ENCODE measurements at places on chromosomes 4 and X. TPM values are rescaled to one million over a fixed set of nuclear protein-coding genes. Genes with fewer than 3 reads are reported as not detected.

The ADH4 gene
- polyA plus RNA-seq = not detected

- no peaks in the 10 kb centered on the region for H3K27me3 ChIP-seq
- H3K4me3 ChIP-seq = no peak overlapping the region
- DNase-seq = no peak
- H3K4me1 ChIP-seq = peaks cover 16% of the 10 kb centered on the region
- H3K27ac ChIP-seq = no peak overlapping the region
- H3K36me3 ChIP-seq = no peaks in the 10 kb centered on the region
Measured at GRCh38 chr4:101141230-101141629, 206.1 kb downstream of the PPP3CA start.

The MAGEA2B gene
- not detected for polyA plus RNA-seq

DNA sequence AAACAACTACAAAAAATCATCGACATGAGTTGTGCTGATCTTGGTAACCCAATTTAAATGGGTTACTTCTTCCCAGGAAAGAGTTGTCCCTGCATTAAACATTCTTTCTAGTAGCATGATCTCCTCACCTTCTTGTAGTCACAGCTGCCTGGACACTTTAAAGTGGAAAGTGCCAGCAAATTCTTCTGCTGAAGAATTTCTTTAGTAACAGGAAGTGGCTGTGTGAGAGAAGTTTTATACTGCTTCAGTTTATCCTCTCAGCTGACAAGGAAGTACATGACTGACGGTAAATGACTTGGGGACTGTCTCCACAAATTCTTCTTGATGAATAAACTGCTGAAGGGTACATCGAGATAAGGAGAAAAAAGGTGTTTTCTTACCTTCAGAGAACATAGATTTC, 18.2 kb upstream of the TNIP3 start:
- no peak overlapping the region for H3K27ac ChIP-seq
- H3K27me3 ChIP-seq = no peaks in the 10 kb centered on the region
- H3K4me1 ChIP-seq = no peaks in the 10 kb centered on the region
- no peak for DNase-seq
- no peaks in the 10 kb centered on the region for H3K36me3 ChIP-seq

GRCh38 chr4:115664285-115664684, 550.9 kb upstream of the NDST4 start:
- DNase-seq = no peak
- H3K36me3 ChIP-seq = no peaks in the 10 kb centered on the region
- no peaks in the 10 kb centered on the region for H3K27me3 ChIP-seq
- H3K4me1 ChIP-seq = no peaks in the 10 kb centered on the region
- H3K27ac ChIP-seq = no peak overlapping the region

DNA sequence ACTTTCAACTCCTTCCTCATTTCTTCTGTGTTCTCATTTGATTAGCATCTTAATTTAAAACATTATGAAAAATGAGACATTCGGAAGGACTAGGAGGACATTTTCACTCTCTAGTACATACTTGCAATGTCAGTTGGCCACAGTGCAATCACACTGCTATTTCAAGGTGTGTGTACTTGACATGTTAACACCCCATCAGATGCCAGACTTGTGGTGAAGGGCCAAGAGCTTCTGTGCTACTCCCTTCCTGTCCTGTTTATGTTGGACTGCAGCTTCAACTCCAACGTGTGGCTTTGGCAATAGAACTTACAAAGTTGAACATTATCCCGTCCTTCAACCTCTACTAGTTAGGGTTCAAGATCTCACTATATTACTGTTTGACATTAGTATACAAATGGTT, 221.0 kb downstream of the PALLD start:
- no peaks in the 10 kb centered on the region for H3K36me3 ChIP-seq
- H3K4me3 ChIP-seq = no peak overlapping the region
- no peaks in the 10 kb centered on the region for H3K27me3 ChIP-seq
- no peak for DNase-seq
- H3K4me1 ChIP-seq = peaks cover 3% of the 10 kb centered on the region

The TLR10 gene
- polyA plus RNA-seq = 0.05 TPM

GRCh38 chrX:44306356-44306755, 37.1 kb downstream of the EFHC2 start:
- no peak overlapping the region for H3K4me3 ChIP-seq
- H3K4me1 ChIP-seq = peaks cover 4% of the 10 kb centered on the region
- peak overlapping the region; percentile 37 for H3K27ac ChIP-seq
- no peaks in the 10 kb centered on the region for H3K27me3 ChIP-seq
- DNase-seq = peak; percentile 38

GRCh38 chr4:168743601-168744000, 246.7 kb downstream of the PALLD start:
- no peaks in the 10 kb centered on the region for H3K36me3 ChIP-seq
- no peak overlapping the region for H3K27ac ChIP-seq
- no peaks in the 10 kb centered on the region for H3K4me1 ChIP-seq
- DNase-seq = no peak
- no peak overlapping the region for H3K4me3 ChIP-seq

The CT45A10 gene
- not detected for polyA plus RNA-seq

The PABPC5 gene
- not detected for polyA plus RNA-seq

DNA sequence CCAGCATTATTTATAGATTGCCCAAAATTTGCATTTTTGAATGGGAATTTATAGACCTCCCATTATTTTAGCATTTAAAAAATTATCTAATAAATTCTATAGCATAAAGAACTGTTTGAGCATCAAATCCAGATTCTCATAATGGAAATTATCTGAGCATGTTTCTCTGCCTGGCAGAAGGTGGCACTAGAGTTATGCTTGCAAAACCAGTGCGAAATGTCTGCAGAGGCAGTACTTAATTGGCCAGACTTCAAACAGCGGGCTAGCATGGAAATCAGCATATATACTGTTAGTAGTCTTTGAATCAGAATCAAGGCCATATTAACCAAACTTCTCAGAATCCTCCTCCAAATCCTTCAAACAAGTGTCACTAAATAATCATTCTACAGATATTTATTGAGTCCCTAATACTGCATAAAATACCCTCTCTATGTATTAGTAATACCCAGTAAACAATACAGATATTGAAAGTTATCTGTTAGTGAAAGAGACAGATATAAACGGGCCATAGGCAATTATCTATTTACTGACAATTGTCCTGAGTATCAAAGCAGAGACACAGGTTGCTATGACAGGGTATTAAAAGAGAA, 78.7 kb upstream of the DCLK2 start:
- H3K4me3 ChIP-seq = no peak overlapping the region
- no peaks in the 10 kb centered on the region for H3K36me3 ChIP-seq
- no peak for DNase-seq

DNA sequence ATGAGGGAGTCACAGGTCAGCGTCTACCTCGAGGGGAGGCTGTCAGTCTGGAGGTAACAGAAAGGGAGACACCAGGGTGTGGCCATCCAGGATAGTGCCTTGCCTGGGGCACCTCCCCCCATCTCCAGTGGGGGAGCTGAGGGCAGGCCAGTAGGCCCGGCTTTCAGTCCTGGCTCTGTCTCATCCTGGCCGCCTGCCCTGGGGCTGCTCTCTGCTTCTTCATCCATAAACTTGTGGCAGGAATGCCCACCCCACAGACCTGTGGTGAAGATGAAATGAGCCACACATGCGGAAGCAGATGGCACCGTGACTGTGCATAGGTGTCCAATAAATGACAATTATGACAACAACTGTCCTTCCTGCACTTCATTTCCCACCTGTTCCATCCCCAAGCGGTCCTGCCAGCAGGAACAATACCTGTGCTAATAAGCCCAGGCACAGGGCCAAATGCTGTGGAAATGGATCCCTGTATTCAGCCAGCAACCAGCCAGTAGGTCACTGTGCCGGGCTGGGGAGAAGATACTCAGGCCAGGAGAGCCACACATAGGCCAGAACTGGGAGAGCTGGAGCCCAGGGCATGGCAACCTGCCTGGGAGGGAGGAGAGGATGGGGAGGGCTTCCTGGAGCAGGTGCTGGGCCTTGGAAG, 30.2 kb downstream of the TRO start:
- H3K27me3 ChIP-seq = no peaks in the 10 kb centered on the region
- H3K27ac ChIP-seq = no peak overlapping the region
- no peak overlapping the region for H3K4me3 ChIP-seq
- no peaks in the 10 kb centered on the region for H3K36me3 ChIP-seq
- no peak for DNase-seq

GRCh38 chr4:99052902-99053301, 35.7 kb downstream of the ADH5 start:
- no peak overlapping the region for H3K27ac ChIP-seq
- H3K4me3 ChIP-seq = no peak overlapping the region
- peaks cover 21% of the 10 kb centered on the region for H3K36me3 ChIP-seq
- no peaks in the 10 kb centered on the region for H3K27me3 ChIP-seq
- peaks cover 6% of the 10 kb centered on the region for H3K4me1 ChIP-seq

The PHKA1 gene
- 5.7 TPM for polyA plus RNA-seq

The PNMA6A gene
- polyA plus RNA-seq = 0.41 TPM

GRCh38 chr4:92307181-92307580, 3.4 kb downstream of the GRID2 start:
- no peaks in the 10 kb centered on the region for H3K36me3 ChIP-seq
- H3K27ac ChIP-seq = no peak overlapping the region

The PRRG1 gene
- 29.2 TPM for polyA plus RNA-seq

GRCh38 chr4:31715302-31715701, 995.1 kb downstream of the PCDH7 start:
- H3K27me3 ChIP-seq = no peaks in the 10 kb centered on the region
- H3K4me3 ChIP-seq = no peak overlapping the region
- no peaks in the 10 kb centered on the region for H3K36me3 ChIP-seq
- H3K27ac ChIP-seq = no peak overlapping the region

DNA sequence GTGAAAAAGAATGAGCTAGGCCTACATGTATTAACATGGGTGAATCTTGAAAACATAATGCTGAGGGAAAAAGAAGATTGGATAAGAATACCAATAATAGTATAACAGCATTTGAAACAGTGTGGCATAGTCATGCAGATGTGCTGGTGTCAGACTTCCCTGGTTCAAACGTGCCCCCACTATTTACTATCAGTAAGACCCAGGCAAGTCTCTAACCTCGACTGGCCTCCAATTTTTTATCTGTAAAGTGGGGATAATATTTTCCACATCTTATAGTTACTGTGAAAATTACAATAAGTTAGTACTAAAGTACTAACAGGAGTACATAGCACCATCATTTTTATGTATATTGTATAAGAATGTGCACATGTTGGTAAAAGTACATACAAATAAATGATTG, 17.0 kb upstream of the SLAIN2 start:
- H3K27ac ChIP-seq = no peak overlapping the region
- no peak for DNase-seq
- no peaks in the 10 kb centered on the region for H3K27me3 ChIP-seq
- H3K4me3 ChIP-seq = no peak overlapping the region

The NLRP2B gene
- polyA plus RNA-seq = not detected

- peak overlapping the region; percentile 95 for H3K27ac ChIP-seq
- H3K36me3 ChIP-seq = no peaks in the 10 kb centered on the region
- no peak for DNase-seq
- H3K4me3 ChIP-seq = no peak overlapping the region
Measured at GRCh38 chr4:118287711-118288451, 64.9 kb downstream of the PRSS12 start.
